Inflammatory macrophage treated with lipopolysaccharide for 1 hour (primary cell): ENCODE measurements at places on chromosomes 7 and 10.

GRCh38 chr7:54802841-54803240 is 43.8 kb upstream of the SEC61G start:
- DNase-seq: no peak

- DNase-seq: no peak
These were observed 47.1 kb downstream of the CALML3 start for GRCh38 chr10:5571826-5572225.

- DNase-seq: no peak
These were observed 78.9 kb downstream of the SRI start for GRCh38 chr7:88140947-88141346.

GRCh38 chr10:102235598-102235920 is 5.8 kb downstream of the PITX3 start:
- DNase-seq: no peak
